NCI-H187 (cell line): ENCODE measurements at places on chromosomes 13 and 19.
A peak's percentile ranks its signal among the peaks of the same experiment; 100 is the strongest.

DNA sequence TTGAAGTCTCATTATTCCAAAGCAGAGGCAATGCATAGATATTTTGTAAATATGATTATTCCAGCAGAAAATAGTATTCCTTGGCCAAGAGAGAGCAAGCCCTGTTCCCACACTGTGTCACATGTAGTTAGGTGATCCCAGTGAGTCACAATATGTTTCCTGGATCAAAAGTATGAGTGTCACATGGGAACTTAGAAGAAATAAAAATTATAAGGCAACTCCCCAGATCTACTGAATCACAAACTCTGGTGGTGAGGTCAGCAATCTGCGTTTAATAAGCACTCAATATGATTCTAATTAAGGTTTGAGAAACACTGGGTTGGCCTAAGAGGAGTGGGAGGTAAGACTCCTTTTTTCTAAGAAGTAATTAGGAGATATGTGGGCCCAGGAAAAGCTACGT, 1504.5 kb upstream of the PCDH20 start:
- DNase-seq = no peak

DNA sequence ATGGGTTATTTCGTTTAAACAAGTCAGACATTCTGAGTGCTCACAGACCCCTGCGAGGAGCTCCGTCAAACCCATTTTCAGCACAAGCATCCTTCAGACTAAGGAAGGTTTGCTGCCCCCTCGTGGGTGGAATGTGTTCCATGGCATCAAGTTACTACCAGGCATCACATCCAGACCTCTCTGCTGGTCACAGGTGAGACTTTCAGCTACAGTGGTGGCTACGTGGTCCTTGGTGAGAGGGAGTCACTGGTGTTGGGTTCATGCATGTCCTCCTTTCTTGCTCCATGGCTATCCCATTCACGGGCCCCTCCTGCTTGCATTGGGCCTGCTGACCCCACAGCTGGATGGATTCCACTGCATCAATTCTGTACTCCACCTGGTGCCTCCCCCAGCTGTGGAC, 9.1 kb upstream of the LILRB5 start:
- peak; percentile 43 for DNase-seq

GRCh38 chr19:39146091-39146490, 20.5 kb downstream of the PAK4 start:
- no peak for DNase-seq

GRCh38 chr13:20514866-20515265, 10.8 kb downstream of the CRYL1 start:
- no peak for DNase-seq

GRCh38 chr13:50760751-50761150, 82.7 kb downstream of the DLEU7 start:
- no peak for DNase-seq

GRCh38 chr19:35249146-35249847, 495 bp downstream of the LSR start:
- no peak for DNase-seq
